ENCODE measurements at places on chromosomes 13 and 19.

DNA sequence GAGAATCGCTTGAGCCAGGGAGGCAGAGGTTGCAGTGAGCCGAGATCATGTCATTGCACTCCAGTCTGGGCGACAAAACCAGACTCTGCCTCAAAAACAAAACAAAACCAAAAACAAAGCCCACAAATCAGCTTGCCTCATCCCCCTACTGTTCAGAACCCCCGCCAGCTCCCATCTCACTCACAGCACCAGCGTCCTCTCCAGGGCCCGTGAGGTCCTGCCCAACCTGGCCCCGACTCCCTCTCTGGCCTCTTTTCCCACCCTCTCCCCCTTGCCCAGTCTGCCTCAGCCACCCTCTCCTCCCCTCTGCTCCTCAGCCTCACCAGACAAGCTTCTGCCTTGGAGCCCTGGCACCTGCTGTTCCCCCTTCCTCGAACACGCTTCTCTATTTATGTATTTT, 3.8 kb downstream of the SLC8A2 start:
- DNase-seq = no peak

- no peak for DNase-seq
These were observed 171.0 kb upstream of the TSC22D1 start for GRCh38 chr13:44747179-44747578.

GRCh38 chr13:80497978-80498377, 157.1 kb upstream of the SPRY2 start:
- no peak for DNase-seq

DNA sequence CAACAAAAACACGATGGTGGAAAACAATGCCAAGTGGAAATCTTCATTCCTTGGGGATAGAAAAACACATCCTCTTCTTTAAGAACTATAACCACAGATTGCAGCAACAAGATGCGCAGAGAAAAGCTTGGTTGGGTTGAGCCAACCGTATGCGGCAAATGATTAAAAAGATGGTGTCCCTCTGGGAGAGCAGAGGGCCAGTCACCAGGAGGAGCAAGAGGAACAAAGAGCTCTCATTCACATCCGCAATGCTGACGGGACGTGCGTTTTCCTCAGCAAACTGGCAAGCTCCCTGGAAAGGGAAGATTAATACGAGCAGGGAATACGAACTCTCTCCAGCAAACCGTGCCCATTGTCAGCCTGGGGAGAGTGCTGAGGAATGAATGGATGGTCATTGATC, 141.6 kb downstream of the KATNAL1 start:
- DNase-seq = no peak

GRCh38 chr13:34369931-34370330, 552.0 kb downstream of the RFC3 start:
- DNase-seq = no peak

GRCh38 chr13:96075953-96076543, 13.9 kb upstream of the HS6ST3 start:
- no peak for DNase-seq

DNA sequence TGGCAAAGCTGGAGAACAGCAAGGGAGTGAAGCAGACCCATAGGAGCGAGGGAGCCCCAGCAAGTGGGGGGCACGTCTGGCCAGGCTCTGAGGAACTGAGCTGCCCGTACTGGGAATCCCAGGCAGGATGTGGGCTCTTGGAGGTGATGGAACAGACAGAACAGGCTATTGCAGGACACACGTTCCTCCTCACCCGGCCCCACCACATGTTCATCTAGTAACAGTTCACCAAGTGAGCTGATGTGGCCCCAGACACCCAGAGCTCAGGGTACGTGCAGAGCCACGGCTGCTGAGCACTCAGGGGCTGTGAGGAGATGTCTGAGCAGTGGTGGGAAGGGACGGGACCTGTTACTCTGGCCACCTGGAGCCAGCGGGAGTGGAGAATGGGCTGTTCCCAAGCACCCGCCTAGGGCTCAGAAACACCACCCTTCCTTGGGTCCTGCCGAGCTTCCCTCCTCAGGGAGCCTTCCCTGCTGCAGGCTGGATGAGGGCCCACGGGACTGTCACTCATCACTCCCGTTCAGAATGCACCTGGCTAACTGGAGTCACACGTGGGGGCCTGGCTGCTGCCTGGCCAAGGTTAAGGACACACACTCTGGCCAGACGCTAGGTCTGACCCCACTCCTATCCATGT, 18.4 kb downstream of the ELL start:
- DNase-seq = no peak

DNA sequence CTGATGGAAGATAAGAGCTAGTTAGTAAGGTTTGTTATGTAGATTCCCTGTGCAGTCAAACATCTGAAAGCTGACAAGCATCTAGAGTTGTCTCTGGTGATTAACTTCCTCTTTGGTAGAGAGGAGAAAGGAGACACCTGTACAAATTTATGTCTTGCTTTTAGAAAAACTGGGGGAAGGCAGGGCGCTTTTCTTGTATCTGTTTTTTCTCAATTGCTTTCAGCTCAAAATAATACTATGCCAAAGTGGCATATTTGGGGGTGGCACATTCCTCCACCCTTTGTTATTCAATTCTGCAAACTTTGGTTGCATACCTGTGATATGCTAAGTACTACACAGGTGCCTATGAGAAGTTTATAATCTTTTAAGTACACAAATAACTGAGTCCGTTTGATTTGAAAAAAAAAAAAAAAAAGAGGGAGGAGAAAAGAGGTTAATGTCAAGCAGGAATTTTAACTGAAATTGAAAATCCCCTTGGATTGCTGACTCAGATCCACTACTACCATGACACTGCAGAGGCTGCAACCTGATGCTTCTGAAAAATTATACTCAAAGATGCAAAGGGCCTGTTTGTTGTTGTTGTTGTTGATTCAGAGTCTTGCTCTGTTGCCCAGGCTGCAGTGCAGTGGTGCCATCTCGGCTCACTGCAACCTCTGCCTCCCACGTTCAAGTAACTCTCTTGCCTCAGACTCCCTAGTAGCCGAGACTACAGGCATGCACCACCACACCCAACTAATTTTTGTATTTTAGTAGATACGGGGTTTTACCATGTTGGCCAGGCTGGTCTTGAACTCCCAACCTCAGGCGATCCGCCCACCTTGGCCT, 164.8 kb upstream of the NBEA start:
- DNase-seq = no peak

- DNase-seq = peak; percentile 51
These were observed 277.9 kb downstream of the ZNF536 start for GRCh38 chr19:30649934-30650614.

GRCh38 chr13:50577806-50578205, 265.7 kb downstream of the DLEU7 start:
- no peak for DNase-seq

GRCh38 chr13:113768018-113768905, 9.2 kb downstream of the TMEM255B start:
- no peak for DNase-seq

GRCh38 chr13:19586904-19587634, 25.7 kb upstream of the TPTE2 start:
- DNase-seq = peak; percentile 54

GRCh38 chr19:31506102-31506501, 156.9 kb upstream of the TSHZ3 start:
- no peak for DNase-seq

GRCh38 chr19:45058622-45059159, 17.6 kb downstream of the ZNF296 start:
- DNase-seq = no peak

- no peak for DNase-seq
These were observed 43.9 kb upstream of the FRY start for GRCh38 chr13:31987535-31988170.

- DNase-seq = no peak
These were observed 81.6 kb upstream of the TM9SF2 start for GRCh38 chr13:99419591-99420243.

DNA sequence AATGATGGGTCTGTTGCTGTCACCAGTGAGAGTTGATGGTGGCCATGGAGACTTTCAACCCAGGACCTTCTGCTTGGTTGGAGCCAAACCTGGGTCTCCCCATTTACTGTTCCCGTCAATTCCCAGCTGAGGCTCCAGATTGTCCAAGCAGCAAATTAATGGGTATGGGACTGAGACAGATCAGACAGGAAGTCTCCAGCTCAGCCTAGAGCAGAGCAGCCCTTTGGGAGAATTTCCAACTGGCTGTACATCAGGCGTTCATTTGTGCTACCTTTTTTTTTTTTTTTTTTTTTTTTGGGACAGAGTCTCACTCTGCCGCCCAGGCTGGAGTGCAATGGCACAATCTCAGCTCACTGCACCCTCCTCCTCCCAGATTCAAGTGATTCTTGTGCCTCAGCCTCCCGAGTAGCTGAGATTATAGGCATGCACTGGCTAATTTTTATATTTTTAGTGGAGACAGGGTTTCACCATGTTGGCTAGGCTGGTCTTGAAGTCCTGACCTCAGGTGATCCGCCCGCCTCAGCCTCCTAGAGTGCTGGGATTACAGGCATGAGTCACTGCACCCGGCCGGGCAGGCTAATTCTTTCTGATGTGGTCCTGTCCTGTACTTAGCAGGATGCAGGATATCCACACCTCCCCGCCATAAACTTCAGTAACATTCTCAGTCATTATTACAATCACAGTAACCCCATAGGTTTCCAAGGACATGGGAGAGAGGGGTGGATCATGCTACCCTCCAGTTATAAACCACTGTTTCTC, 9.3 kb downstream of the MAP3K10 start:
- no peak for DNase-seq

GRCh38 chr13:51453959-51454703, 1.3 kb upstream of the INTS6 start:
- peak; percentile 7 for DNase-seq

GRCh38 chr19:23996549-23996948, 81.9 kb downstream of the ZNF726 start:
- DNase-seq = no peak

DNA sequence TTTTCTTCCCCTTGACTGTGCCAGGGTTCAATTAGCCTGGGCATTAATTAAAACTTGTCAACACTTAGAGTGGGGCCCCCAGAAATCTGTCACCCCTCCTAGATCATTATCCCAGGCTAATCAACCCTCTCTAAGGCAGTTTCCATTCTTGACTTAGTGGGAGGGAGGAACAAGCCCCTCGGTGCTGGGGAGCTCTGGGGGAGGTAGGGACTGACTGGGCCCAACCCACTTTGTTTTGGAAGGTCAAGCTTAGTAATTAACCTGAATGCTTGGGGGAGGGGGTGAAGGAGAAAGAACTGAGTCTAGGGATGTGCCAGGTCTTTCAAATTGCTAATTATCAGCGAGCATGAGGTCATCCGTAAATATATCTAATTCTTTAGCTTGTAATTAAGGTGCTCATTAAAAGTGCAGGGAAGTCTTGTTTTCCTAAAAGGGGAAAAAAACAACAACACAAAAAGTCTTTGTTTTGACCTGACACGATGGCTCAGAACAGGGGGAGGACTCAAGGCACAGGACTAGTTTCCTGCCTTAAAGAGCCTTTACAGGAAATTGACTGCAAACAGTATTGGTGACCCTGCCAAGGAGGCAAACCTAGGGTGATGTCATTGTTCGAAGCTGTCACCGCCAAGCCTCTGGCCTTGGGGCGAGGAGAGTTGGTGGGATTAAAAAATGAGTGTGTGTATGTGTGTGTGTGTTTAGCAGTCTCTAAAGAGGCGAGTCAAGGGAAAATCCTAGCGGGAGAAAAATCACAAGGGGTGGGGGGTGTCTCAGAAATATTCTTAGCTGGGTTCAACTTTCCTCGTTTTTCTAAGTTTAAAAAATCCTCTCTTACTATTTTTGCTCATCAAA, 19.4 kb downstream of the ACTN4 start:
- no peak for DNase-seq

- peak; percentile 80 for DNase-seq
These were observed 1.4 kb upstream of the RAVER1 start for GRCh38 chr19:10334588-10335351.

DNA sequence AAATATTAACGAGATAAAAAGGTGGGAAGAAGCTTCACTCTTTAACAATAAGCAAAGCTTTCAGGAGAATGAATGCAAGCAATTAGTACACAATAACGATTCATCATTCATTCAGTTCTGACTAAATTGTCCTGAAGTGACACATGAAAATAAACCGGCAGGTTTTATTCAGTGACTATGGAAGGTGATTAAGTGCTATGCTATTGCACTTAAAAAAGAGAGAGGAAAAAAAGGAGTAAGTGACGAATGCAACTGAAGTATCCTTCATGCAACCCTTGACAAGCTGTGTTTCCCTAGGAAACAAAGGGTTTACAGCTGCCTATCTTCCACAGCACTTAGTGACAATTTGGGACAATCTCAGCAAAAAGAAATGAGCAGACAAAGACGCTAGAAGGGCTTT, 1.4 kb downstream of the LIG4 start:
- no peak for DNase-seq

DNA sequence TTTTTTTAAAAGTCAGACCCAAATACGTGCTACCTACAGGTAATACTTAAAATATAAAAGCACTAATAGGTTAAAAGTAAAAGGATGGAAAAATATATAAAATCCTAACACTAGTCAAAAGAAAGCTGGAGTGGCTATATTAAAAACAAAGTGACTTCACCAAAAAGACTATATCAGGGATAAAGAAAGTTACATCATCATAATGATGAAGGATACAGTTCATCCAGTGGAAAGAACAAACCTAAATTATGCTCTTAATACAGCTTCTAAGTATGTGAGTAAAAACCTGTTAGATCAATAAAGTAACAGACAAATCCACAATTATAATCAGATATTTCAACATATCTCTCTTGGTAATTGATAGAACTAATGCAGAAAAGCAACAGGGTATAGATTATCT, 1.1 kb upstream of the ZNF780B start:
- no peak for DNase-seq

DNA sequence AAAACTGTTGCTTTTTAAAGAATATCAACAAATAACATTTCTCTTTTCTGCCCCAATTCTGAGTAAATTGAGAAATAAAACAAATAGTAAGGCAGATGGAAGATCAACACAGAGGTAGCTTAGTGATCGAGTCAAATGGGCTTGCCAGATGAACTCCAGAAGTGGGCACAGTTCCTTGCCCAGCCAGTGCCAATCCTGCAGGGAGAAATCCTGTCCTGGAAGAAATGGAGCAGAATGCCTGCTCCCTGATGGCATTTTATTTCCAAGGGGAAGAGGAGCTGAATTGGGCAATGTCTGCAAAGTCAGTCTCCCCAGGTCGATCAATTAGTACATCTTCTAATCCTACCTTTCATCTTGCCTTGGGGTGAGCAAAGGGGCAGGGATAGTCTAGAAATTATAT, 225.3 kb downstream of the NHLRC3 start:
- DNase-seq = no peak

- no peak for DNase-seq
These were observed 226.6 kb downstream of the MZT1 start for GRCh38 chr13:72500851-72501250.

- DNase-seq = no peak
These were observed 638 bp downstream of the ADGRE5 start for GRCh38 chr19:14381689-14382474.

DNA sequence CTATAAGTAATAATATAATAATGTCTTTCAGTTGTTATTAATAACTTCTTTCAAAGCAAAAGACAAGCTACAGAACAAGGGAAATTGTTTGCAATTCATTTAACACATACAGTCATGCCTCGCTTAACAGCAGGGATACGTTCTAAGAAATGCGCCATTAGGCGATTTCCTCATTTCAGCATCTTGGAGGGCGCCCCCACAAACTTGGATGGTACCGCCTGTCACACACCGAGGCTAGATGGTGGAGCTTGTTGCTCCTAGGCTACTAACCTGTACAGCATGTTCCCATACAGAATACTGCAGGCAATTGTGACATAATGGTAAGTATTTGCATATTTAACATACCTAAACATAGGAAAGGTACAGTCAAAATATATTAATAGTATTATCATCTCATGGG, 8.2 kb upstream of the ANKRD10 start:
- DNase-seq = no peak
